ENCODE measurements at places on chromosomes 5 and 9.

GRCh38 chr5:96434201-96434645 is 1.2 kb upstream of the PCSK1 start:
- DNase-seq = peak; percentile 82

DNA sequence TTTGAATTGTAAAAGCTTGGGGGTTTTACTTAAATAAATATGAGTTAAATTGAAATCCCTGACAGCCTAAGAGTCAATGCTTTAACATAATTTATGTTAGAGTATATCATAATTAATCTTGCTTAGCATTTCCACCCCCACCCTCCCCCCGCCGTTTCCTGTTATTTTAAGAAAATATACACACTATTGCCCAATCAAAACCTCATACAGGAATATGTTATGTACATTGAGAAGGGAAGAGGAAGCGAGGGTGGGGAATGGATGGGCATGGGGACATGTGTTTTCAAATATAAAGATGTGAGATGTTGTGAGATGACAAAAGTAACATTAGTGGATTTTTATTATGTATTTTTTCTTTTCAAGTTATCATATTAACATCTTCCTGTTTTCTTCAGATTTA is 561.1 kb upstream of the MEF2C start:
- DNase-seq = no peak

GRCh38 chr5:100615362-100615761 is 80.2 kb downstream of the FAM174A start:
- no peak for DNase-seq

GRCh38 chr9:124077915-124078572 is 66.5 kb downstream of the LHX2 start:
- no peak for DNase-seq

DNA sequence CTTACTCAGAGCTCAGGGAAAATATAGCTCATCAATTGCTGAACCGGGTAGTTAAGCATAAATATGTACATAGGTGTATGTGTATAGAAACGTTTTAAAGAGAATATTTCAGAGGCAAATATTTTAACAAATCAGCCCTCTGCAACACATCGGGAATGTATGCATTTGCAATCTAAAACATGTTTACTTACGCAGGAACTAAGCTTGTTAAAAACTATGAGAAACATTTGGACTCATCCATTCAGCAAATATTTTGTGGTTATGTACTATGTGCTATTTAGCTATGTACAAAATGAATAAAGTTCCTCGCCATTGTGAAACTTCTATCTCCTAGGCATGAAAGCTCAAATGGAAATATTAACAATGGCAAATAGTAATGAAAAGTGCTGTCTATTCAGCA is 469.9 kb downstream of the ARHGEF28 start:
- no peak for DNase-seq

DNA sequence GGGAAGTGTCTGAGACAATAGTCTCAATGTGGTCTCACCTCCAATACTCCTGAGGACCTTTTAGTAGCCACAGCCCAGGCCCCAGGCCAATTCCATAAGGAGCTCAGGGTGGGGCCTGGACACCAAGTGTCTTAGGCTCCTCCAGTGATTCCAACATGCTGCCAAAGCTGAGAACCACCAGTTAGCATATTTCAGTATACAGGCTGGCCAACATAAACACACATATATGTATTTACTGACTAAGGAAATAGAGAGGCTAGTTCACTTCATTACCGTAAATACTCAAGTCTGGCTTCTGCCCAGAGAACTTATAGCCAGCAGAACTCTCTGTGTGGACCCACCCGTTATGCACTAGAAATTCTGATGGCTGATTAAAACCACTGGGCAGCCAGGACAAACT is 24.1 kb downstream of the S1PR3 start:
- no peak for DNase-seq

DNA sequence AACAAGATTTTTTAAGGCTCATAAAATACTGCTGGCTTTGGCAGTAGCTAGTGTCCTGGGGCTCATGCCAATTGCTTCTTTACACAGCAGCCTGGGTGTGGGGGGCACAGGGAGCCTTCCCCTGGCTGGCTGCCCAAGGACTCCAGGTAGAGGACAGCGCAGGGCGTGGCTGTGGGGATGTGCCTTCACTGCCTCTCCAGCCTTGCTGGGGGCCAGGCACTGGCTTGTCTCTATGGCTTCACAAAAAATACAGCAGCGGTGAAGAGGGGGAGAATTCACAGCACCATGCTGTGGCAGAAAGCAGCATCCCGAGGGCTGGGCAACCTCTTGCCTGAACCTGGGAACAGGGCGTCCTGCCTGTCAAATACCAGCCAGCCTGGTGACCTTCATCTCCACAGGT is 57.4 kb downstream of the DAP start:
- no peak for DNase-seq

DNA sequence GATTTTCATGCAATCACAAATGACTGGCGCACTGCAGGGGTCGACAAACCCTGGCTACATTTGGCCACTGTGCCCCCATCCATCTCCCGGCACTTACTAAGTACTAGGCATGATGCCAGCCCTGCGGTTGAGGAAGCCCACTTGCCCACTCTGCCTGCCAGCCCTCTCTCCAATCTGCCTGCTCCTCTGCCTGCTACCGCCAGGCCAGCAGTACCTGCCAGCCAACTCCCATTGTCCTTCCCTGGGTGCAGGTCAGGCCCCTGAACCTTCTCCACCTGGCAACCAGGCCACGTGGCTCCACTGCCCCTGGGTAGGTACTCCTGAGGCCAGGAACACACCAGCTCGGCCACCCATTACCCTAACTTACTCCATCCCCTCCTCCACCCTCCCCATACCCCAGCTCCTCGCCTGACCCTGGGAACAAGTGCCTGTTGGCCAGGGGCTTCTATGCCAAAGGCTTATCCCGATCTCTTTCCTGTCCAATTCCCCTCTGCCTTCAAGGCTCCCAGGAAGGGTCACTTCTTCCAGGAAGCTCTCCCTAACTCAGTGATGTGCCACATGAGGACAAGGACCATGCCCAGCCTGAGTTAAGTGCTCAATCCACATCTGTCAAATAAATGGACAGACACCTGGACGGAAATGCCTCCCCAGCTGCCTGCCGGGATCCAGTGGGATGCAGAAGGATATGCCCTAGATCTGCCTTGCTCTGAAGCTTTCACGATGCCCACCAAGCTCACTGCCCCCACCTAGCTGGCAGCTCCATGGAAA is 6.6 kb downstream of the EEIG1 start:
- DNase-seq = no peak

- no peak for DNase-seq
Observed at GRCh38 chr5:168135897-168136296, 155.5 kb upstream of the WWC1 start.

GRCh38 chr9:136059321-136059791 is 35.7 kb downstream of the NACC2 start:
- DNase-seq = peak; percentile 6

- DNase-seq = no peak
Observed at GRCh38 chr9:92176068-92176799, 61.0 kb upstream of the SPTLC1 start.

DNA sequence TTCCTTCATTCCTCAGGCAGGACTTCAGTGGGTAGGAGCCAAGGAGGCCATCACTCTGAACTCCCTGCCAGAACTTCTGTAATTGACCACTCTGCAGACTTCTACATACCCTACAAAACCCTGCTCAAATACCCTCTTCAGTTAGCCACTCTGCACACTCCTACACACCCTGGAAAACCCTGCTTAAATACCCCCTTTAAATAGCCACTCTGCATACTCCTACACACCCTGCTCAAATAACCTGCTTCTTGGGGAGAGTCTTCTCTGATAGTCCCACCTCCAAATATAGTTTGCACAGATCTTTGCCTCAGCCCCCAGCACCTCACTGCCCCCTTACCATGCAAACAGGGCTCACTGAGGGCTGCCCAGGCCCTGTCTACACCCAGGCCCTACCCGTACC is 18.6 kb upstream of the CARD19 start:
- no peak for DNase-seq

- DNase-seq = no peak
Observed at GRCh38 chr5:85441156-85441555, 1056.5 kb upstream of the EDIL3 start.

GRCh38 chr9:128412120-128412790 is 8.4 kb upstream of the CERCAM start:
- DNase-seq = peak; percentile 94

DNA sequence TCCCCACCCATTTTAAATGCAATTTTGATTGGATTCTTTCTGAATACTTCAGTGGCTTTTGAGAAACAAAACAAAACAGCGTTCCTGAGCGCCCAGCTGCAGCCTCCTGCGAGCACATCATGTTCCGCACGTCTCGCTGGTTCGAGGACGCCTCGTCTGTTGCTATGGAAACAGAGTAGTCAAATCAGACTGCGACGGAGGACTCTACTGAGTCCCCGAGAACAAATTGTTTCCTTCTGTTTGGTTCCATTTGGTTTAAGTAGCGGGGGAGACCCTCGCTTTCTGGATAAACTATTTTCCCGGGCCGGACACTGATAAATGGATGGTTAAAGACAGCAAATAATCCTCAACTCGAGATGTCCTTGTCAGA is 69.0 kb downstream of the SLC28A3 start:
- DNase-seq = peak; percentile 50

- DNase-seq = no peak
Observed at GRCh38 chr5:140365941-140366340, 5.9 kb downstream of the SLC4A9 start.

DNA sequence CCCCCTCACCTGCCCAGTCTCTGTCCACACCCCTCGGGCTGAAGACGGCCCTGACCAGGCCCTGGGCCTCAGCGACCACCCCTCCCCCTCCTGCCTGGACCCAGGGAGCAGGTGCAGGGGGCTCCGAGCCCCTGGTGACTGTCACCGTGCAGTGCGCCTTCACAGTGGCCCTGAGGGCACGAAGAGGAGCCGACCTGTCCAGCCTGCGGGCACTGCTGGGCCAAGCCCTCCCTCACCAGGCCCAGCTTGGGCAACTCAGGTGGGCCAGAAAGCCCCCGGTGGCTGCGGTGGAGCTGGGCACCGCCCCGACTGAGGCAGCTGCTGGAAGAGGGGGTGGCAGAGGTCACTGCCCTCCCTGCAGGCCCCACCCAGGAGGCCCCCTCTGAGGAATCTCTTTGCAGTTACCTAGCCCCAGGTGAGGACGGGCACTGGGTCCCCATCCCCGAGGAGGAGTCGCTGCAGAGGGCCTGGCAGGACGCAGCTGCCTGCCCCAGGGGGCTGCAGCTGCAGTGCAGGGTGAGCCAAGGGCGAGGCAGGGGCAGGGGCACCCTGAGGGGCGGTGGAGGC is 7.7 kb downstream of the ENTPD8 start:
- DNase-seq = no peak

DNA sequence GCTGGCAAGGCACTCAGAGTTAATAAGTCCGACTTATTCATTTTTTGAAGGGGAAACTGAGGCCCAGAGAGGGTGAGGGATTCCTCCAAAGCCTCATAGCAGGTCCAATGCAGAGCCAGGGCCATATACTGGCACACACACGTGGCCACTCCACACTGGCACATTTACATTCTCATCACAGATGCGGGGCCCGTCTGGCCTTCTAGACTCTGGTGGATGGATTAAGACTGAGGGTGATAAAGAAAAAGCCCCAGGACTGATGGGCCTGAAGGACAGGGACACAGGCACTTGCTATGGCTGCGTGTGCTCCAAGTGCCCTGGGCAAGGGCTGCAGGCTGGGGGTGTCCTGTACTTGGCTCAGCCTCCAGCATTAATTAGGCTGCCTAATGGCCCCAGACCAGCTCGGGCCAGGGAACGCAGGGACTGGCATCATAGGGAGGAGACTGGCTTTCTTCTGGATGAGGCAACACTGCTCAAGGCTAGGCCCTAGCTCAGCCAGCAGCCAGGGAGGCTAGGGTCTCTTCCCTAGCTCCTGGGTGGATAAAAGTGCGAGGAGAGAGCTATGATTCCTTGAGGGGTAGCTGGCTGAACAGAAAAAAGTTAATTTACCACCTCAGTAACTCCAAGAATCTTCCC is 28.5 kb upstream of the CSF1R start:
- no peak for DNase-seq

- DNase-seq = no peak
Observed at GRCh38 chr5:165617491-165617890, 2112.1 kb downstream of the MAT2B start.

- no peak for DNase-seq
Observed at GRCh38 chr5:16926417-16926816, 9.7 kb downstream of the MYO10 start.

GRCh38 chr5:94793113-94793815 is 174.8 kb downstream of the SLF1 start:
- DNase-seq = no peak

DNA sequence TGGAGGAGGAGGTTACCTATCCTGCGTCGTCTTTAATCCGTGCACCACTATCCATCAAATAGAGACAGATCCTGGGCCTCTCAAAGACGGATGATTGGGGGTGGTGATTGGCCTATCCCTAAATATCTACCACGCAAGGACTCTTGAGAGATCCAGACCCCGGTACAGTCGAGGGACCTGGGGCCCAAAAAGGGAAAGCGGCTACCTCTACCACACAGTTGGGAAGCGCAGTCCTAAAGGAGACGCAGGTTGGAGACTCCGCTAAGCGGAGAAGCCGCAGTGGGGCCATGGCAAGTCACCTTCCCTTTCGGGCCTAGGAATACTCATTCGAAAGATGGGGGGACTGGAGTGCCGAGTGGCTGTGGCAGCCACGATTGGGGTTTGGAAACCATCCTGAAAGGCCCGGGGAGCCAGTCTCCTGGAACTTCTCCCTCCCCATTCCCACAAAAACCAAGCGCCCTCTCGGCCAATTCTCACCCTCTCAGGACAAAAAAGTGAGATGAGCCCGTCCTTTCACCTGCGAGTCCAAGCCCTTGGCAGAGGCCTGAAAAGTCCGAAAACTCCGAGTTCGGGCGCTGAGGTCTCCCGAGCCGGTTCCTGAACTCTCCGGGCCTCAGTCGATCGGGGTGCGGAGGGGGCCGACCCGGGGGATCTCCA is 499 bp upstream of the FOXE1 start:
- no peak for DNase-seq

DNA sequence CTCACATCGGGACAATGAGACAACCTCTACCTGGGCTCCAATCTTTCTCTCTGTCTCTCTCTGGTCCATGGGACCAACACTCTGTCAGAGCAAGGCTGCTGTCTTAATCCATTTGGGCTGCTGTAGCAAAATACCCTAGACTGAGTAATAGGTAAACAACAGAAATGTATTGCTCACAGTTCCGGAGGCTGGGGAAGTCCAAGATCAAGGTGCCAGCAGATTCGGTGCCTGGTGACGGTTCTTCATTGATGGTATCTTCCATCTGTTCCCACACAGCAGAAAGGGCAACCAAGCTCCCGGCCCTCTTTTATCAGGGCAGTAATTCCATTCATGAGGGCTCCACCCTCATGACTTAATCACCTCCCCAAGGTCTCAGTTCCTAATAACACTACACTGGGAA is 61.3 kb upstream of the SPOCK1 start:
- DNase-seq = no peak

All from endothelial cell (in vitro differentiated cells).